NCI-H1092 treated with DMSO at 0.1 percent for 48 hours (cell line): ENCODE measurements at places on chromosomes 11 and 22.

- DNase-seq = no peak
These were observed 7.1 kb upstream of the CDC42EP2 start for GRCh38 chr11:65307298-65308229.

DNA sequence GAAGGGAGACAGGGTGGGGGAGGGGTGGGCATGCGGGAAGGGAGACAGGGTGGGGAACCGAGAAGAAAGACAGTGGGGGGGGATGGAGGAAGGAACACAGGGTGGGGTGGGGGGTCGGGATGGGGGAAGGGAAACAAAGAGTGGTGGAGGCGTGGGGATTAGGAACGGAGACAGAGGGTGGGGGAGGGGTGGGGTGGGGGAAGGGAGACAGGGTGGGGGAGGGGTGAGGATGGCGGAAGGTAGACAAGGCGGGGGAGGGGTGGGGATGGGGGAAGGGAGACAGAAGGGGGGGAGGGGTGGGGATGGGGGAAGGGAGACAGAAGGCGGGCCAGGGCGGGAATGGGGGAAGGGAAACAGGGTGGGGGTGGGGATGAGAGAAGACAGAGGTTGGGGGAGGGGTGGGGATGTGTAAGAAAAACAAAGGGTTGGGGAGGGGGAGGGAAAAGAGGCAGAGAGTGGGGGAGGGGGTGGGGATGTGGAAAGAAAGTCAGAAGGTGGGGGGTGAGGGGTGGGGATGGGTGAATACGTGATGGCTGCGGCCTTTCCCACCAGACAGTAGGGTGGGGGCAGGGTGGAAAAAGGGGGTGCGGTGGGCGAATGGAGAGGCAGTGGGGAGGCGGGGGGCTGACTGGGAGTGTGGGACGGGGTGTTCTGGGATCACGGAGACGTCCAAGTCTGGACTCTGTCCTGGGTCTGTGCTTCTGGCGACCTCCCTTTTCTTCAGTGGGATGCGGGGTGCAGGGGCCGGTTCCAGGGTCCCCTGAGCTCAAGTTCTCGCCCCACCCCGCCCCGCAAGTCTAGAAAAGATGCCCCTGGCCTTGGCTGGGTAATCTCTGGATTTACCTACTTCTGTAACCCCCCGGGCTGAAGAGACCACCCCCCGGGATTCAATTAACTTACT, 744 bp downstream of the PRAME start:
- no peak for DNase-seq

GRCh38 chr11:67266449-67267187, at the start of gene GRK2:
TSS of gene GRK2 (plus strand) at chr11:67266473. CDS start at chr11:67266700, 227 bp downstream.
- DNase-seq = peak; percentile 54

DNA sequence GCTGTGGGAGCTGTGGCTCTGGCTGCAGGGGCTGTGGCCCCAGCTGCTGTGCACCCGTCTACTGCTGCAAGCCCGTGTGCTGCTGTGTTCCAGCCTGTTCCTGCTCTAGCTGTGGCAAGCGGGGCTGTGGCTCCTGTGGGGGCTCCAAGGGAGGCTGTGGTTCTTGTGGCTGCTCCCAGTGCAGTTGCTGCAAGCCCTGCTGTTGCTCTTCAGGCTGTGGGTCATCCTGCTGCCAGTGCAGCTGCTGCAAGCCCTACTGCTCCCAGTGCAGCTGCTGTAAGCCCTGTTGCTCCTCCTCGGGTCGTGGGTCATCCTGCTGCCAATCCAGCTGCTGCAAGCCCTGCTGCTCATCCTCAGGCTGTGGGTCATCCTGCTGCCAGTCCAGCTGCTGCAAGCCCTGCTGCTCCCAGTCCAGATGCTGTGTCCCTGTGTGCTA, 514 bp downstream of the KRTAP5-9 start:
- DNase-seq = no peak

GRCh38 chr11:111921541-111922230, 3.0 kb downstream of the C11orf52 start:
- no peak for DNase-seq

GRCh38 chr11:131350872-131351271, 19.5 kb upstream of the NTM start:
- no peak for DNase-seq

GRCh38 chr22:42187646-42188045, 57.0 kb upstream of the CYP2D6 start:
- DNase-seq = no peak

- no peak for DNase-seq
These were observed 135.7 kb downstream of the C11orf91 start for GRCh38 chr11:33564856-33565453.

DNA sequence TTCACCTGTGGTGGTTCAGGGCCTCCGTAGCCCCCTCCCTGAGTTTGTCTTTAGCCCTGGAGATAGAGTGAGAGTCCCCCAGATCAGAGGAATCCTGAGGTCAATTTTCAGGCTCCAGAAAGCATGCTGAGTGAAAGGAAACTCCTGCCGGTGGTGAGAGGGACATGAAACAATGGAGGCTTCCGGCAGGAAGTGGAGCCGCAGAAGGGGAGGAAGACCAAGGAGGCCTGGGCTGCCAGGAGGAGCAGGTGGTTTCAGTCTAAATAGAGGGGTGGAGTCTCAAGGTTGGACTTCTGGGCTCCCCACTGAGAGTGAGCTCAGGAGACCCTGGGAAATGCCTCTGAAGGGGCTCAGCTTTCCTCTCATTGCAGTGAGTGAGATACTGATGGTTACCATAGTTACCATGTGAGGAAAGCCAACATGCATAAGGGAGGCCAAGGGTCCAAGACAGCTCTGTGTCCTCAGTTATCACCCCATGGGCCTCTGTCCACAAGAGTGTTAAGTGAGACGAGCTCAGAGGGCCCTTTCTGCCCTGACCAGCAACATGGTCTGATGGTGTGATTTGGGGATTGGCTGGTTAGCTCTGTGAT, 10.7 kb downstream of the SLCO2B1 start:
- DNase-seq = no peak

GRCh38 chr11:95289378-95290101, 58.5 kb upstream of the SESN3 start:
- DNase-seq = no peak

DNA sequence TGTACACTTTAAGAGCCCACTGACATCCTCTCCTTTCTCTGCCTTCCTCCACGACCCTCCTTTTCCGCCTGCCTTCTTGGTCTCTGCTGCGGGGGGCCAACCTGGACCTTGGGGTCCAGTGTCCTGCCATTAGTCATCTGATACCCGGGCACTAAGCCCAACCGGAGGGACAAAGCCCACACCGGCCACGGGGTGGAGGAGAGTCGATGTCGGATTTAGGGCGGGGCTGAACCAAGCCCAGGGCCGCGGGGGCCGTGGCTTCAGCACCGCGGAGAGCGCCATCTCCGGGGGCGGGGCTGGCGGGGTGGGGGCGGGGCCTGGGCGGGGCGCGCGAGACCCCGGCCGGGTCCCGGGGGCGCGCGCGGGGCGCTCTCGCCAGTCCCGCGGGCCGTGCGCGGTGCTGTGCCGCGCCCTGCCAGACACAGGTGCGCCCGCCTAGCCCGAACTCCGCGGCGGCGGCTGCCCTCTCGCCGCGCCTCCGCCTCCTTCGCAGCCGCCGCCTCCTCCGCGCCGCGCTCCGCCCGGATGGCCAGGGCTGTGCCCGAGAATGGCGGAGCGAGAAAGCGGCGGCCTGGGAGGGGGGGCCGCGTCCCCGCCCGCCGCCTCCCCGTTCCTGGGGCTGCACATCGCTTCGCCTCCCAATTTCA, at the start of gene MAPK8IP1:
MAPK8IP1 (plus strand) TSS at position 378 of the 647 bp plus-strand sequence; CDS start at position 548, 170 bp downstream.
- DNase-seq = peak; percentile 66

- no peak for DNase-seq
These were observed 22.3 kb upstream of the A4GALT start for GRCh38 chr22:42742940-42743339.

- DNase-seq = no peak
These were observed 31.1 kb upstream of the DDI1 start for GRCh38 chr11:104005234-104005855.

GRCh38 chr22:39714321-39714720, 143.8 kb downstream of the CACNA1I start:
- DNase-seq = no peak

DNA sequence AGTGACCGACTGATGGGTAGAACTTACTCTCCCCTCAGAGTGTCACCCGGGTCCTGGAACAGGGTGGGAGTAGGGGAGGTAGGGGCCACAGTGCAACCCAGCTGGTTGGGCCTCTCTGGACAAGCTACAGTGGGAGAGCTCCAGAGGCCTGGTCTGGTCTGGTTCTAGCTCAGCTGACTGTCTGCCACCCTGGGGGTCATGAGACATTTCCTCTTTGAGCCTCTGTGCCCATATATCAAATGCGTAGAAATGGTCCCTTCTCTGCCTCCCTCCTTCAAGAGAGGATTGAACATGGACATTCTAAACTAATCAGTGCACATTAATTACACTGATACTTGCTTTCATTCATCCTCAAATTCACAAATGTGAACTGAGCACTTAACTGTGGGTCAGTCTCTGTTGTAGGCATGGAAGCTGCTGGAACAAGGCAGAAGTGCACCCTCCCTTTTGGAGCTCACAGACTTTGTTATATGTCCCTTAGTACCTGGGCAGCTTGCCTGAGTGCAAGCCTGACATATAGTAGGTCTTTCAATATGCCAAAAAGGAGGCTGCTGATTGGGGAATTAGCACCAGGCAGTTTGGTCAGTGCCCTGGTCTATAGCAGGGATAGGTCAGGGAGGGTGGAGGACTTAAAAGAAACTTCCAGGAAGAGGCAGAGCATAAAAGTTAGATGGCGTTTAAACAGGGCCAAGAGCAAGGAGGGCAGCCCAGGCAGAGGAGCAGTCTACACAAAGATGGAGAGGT, 25.7 kb downstream of the ARHGEF17 start:
- DNase-seq = no peak

GRCh38 chr11:46876471-46876870, 30.4 kb upstream of the CKAP5 start:
- DNase-seq = no peak

GRCh38 chr11:68135161-68135560, 14.0 kb upstream of the CHKA start:
- DNase-seq = no peak

DNA sequence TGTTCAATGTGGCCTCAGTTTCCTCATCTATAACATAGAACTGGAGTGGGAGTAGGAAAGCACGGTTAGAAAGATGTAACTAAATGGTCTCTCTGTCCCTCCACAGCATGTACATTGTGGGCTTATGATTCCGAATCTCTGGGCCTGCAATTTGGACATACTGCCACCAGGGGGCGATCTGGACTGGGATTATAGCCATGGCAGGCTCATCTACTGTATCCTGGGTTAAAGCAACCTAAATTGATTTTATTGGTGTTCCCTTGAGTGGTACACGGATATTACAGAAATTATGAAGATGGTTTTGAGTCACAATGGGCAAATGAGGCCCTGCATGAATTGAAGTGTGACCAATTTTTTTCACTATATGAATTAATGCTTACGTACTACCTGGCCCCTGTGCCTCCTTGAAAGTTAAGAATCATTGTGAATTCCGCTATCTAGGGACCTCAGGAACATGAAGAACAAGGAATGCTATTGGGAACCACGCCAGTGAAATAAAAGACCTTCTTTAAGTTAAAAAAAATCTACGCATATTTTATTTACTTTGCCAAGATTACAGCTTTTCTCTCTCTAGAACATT, 32.9 kb downstream of the TST start:
- DNase-seq = no peak

DNA sequence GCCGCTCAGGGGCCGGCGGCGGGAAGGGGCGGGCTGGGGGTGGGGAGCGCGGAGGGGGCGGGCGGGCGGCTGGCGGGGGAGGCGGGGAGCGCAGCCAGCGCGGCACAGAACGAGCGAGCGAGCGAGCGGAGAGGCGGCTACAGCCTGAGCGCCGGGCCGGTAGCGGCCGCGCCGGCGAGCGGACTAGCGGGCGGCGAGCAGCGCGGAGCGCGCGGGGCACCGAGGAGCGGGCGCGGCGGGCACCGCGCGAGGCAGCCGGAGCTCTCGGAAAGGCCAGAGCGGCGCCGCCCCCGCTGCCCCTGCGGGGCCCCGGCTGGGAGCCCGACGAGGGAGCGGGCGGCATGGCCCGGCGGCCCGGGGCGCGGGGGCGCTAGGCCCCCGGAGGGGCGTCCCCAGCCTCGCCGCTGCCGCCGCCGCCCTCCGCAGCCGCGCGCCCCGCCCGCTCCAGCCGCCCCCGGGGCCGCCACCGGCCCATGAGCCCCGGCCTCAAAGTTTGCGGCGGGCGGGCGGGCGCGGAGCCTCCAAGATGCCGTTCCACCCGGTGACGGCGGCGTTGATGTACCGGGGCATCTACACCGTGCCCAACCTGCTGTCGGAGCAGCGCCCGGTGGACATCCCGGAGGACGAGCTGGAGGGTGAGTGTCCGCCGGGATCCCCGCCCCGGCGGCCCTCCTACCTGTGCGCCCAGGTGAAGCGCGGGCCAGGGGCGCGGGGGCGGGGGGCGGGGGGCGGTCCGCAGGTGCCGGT, at the start of gene CABP7:
CABP7 (plus strand) TSS at position 105 of the 747 bp plus-strand sequence; CDS start at position 527, 422 bp downstream.
- DNase-seq = peak; percentile 15

- no peak for DNase-seq
These were observed 891 bp downstream of the SAMM50 start for GRCh38 chr22:43955883-43956782.

GRCh38 chr22:44188986-44189630, 8.4 kb downstream of the PARVG start:
- DNase-seq = no peak
